SK-N-SH (cell line): ENCODE measurements at places on chromosomes 13 and 19. TPM values are rescaled to one million over a fixed set of nuclear protein-coding genes. Genes with fewer than 3 reads are reported as not detected.

GRCh38 chr13:110629735-110630134 is 14.4 kb downstream of the NAXD start:
- DNase-seq, result no peak

DNA sequence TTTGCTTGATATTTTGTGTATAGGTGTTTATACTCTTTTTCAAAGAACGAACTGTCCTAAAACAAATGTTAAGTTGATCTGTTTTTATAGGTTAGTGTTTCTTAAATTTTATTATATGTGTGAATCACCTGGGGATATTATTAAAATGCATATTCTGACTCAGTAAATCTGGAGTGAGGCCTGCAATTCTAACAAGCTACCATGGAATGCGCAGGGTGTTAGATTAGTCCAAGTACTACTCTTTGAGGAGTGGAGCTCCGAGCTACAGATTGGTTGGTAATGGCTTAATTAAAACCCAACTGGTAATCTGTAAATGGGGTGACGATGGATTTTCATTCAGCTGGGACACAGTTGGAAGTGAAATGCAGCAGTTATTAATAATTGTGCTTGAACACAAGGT is 214.1 kb upstream of the UFM1 start:
- DNase-seq, result no peak

DNA sequence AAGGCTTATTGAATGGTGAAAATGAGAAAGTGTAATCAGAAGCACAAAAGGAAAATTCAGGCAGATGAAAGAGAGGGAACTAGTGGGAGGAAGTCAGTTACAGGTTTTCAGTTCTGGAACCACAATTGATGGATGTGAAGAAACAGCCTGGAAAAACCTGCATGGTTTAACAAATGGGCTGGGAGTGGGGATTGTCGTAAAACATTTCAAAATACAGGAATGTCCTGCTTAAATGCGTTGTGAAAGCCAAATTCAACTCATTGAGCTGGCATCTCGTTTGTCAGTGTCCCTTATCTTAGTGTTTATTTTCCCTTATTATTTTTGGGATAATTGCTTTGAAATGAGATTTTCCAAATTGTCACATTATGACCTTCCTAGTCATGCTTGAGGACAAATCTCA is 106.5 kb upstream of the RFC3 start:
- no peak for DNase-seq

- DNase-seq, result no peak
Observed at GRCh38 chr13:21957833-21958232, 287.0 kb downstream of the FGF9 start.

DNA sequence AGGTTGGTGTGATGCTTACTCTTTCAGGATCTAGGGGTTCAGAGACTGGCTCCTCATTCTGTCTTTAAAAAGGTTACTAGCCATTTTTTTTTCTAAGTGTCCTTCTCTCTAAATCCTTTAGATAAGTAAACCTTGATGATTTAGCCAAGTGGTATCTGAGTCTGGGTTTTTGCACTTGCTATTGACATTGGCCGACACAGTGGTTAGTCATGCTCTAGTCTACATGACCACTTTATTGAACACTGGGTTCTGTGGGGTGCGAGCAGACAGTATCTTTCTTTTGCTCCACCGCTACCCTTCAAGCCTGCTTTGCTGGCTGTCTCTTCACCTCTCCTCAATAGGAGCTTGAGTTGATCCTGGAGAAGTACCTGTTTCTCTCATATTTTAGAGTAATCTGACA is 6.2 kb upstream of the NUP58 start:
- DNase-seq, result no peak

CCDC8 gene
- polyA plus RNA-seq, result 0.03 TPM in 1 of 2 replicates, not detected in the other

KIR2DL3 gene
- polyA plus RNA-seq, result not detected in 2 replicates

ADGRE2 gene
- 0.02 TPM in 1 of 2 replicates, not detected in the other for polyA plus RNA-seq
